Testis (tissue), 5 donors: ENCODE measurements at places on chromosomes 2 and 18.

DNA sequence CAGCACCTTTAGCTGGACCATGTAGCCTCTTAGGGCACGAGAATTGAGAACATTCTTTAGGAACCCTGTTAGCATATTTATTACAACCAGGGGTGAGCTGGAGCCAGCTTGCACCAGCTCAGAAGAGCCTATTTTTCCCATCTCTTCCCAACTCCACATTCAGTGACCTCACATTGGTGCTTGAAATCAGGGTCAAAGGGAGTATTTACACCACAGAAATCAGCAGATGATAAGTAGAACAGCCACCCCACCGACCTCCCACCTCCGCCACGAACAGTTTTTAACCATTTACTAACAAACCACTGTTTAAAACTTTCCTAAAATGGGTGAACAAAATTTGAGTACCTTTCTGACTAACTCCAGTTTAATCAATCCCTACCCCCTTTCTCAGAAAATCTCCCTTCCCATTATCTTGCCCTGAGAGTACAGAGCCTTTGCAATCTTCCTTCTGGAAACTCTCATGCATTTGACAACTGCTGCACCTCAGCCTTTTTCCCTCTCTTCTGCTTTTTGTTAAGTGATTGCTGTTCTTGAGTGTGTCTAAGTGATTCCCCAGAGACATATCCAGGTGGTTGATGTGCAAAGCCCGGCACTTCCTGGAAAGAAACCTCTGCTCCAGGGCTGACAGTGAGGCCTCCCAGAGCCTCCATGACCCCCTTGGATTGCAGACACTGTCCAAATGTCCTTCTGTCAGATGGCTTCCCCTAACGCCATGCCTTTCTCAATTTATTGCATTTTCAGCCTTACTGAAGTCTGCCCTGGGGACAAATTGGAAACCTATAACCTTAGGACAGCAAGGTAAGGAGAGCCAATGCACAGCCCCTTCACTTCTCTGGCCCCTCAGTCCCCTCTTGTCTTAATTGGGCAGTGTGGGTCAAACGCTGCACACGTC is 389.5 kb upstream of the TNP1 start:
- H3K4me1 ChIP-seq: peaks cover 28% of the 10 kb centered on the region
- H3K27ac ChIP-seq: peak overlapping the region; percentile 55
- H3K36me3 ChIP-seq: no peaks in the 10 kb centered on the region
- no peaks in the 10 kb centered on the region for H3K27me3 ChIP-seq
- no peak overlapping the region for H3K4me3 ChIP-seq

DNA sequence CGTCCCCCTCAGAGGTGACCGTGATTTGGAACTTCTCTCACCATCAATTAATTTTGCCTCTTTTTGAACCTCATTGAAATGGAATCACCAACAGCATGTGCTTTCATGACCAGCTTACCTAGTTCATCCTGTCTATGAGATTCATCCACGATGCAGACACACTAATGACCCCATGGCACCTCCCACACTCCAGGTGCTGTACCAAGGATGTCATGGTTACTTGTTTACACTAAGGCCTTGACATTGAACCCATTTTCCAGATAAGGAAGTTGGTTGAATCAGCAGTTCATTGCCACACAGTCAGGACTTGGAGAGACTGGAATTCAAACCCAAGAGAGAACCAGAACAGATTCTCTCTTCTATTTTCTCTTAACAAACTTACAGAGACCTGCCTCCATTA is 139.0 kb downstream of the ZFP36L2 start:
- H3K27me3 ChIP-seq: no peaks in the 10 kb centered on the region
- H3K4me3 ChIP-seq: no peak overlapping the region
- no peak for DNase-seq
- H3K27ac ChIP-seq: peak overlapping the region; percentile 93

- H3K4me1 ChIP-seq: peaks cover 6% of the 10 kb centered on the region
- no peaks in the 10 kb centered on the region for H3K27me3 ChIP-seq
Measured at GRCh38 chr18:2932247-2933181, 80.4 kb downstream of the LPIN2 start.

DNA sequence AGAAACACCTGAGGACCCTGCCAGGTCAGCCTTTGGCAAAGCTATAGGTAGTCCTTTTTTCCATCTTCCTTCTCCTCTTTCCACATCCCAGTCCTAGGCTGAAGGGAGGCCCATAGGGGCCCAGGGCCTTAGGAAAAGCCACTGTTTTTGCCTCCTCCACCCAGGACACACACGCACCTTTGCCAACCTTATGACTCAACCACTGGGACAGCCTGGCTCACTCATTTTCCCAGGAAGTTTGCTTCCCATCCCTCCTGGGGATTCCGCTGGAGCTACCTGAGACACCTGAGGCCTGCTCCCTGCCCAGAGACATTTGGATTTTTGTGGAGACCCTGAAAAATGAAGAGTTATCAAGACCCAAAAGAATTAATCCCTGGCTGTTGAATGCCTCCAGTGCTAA is 273.4 kb upstream of the SIX2 start:
- H3K4me3 ChIP-seq: no peak overlapping the region
- H3K36me3 ChIP-seq: no peaks in the 10 kb centered on the region
- H3K27ac ChIP-seq: no peak overlapping the region
- no peaks in the 10 kb centered on the region for H3K4me1 ChIP-seq
- DNase-seq: no peak

DNA sequence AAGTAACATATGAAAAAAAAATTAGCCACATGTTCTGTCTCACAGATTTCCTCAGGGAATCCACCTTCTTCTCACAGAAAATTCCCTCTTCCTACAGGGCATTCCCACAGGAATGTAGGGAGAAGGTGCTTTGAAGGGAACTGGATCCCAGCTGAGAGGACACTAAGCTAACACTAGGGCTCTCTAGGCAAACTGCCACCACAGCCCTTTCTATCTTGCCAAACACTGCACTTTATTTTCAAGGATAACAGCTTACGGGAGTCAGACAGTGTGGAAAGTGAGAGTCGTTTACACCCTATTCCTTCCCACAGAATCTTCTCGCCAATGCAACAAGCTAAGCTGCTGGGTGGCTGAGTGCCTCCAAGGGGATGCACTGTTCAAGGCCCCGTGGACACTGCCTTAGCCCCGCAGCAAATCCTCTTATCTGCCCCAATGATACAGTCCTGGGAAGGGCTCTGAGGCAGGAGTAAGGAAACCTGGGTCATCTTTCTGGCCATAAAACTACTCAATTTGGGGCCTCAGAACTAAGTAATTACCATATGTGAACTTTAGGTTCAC is 76.9 kb downstream of the CCDC93 start:
- H3K27me3 ChIP-seq: no peaks in the 10 kb centered on the region
- H3K36me3 ChIP-seq: no peaks in the 10 kb centered on the region
- no peak overlapping the region for H3K4me3 ChIP-seq
- DNase-seq: peak; percentile 58
- H3K4me1 ChIP-seq: peaks cover 8% of the 10 kb centered on the region
- H3K27ac ChIP-seq: no peak overlapping the region

DNA sequence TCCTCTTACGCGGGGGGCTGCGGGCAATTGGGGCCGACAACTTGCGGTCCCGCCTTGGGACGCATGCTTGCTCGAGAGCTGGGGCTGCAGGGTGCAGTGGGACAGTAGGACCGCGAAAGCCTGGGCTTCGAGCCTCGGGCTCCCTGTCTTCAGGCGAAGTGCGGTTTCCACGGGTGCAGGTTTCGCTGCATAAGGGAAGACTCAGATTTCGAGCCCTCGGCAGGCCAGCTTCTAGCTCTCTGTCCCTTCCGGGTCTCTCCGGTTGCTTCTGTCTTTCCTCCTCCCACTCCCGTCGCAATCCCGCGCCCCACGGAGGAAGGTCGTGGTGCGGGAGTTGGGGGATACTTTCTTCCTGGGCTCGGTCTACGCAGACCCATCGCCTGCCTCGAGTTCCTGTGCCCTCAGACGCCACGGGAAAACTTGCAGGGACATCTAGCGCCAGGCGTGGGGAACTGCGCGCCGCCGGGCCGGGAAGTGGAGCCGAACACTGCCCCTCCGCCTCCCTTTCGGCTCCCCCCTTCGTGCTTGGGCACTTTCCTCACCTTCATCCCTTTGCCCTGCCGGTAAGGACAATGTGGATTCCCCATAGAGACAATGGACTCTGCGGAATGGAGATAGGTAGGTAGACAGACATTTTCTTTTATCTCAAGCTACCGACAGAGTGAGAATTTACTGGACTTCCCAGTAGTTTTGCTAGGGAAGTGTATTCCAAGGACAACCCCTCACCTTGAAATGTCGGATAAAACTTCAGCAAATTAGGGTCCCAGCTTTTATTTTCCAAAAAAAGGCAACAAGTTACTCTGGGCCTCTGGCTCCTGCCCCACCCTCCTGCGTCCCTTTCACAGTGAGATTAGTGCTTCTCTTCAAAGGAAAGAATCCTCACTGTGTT is 4.2 kb upstream of the HOXD13 start:
- H3K4me3 ChIP-seq: no peak overlapping the region
- no peaks in the 10 kb centered on the region for H3K36me3 ChIP-seq
- peaks cover 11% of the 10 kb centered on the region for H3K4me1 ChIP-seq
- H3K27me3 ChIP-seq: no peaks in the 10 kb centered on the region
- peak; percentile 75 for DNase-seq

DNA sequence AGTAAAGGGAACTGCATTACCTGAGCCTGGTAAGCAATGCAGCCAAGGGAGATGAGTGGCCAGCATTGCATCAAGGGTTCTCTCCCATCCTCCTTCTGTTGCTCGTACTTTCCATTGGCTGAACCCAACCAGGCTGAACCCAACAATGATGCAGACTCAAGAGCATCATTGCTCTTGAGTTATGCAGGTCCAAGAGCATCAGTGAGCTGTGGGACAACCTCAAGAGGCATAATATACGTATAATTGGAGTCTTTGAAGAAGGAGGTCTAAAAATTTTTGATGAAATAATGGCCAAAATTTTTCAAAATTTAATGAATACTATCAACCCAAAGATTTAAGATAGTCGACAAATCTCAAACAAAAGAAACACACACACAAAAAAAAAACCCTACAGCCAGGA is 213.0 kb downstream of the RNF152 start:
- DNase-seq: no peak
- no peaks in the 10 kb centered on the region for H3K36me3 ChIP-seq
- no peak overlapping the region for H3K4me3 ChIP-seq
- no peaks in the 10 kb centered on the region for H3K4me1 ChIP-seq

GRCh38 chr2:85655961-85656417 is 12.0 kb downstream of the SFTPB start:
- no peaks in the 10 kb centered on the region for H3K36me3 ChIP-seq
- no peak overlapping the region for H3K27ac ChIP-seq
- DNase-seq: no peak

- no peak overlapping the region for H3K27ac ChIP-seq
- no peaks in the 10 kb centered on the region for H3K27me3 ChIP-seq
- peak; percentile 55 for DNase-seq
- no peaks in the 10 kb centered on the region for H3K4me1 ChIP-seq
- H3K36me3 ChIP-seq: no peaks in the 10 kb centered on the region
- H3K4me3 ChIP-seq: no peak overlapping the region
Measured at GRCh38 chr18:34787931-34788532, 77.9 kb downstream of the DTNA start.

DNA sequence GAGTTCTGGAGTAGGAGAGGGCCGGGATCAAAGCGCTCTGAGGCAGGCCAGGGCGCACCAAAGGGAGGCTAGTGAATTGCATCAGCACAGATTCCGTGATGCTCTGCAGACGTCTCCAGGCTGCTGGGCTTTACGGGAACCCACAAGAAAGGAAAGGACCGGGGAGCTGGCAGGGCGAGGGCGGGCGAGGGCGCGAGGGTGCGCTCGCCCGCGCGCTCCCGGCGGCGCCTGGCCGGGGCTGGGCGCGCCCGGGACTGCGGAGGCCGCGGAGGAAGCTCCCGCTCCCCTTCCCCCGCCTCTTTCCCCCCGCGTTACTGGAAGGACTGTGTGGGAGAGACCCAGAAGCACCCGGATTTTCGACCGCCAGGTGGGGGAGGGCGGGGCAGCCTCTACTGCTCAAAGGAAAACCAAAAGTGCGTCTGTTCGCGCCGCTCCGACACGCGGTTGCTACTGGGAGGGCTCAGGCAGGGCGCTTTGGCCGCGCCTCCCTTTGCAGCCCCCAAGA is 2.4 kb upstream of the FOSL2 start:
- no peaks in the 10 kb centered on the region for H3K27me3 ChIP-seq
- peak; percentile 88 for DNase-seq
- H3K36me3 ChIP-seq: no peaks in the 10 kb centered on the region
- peaks cover 19% of the 10 kb centered on the region for H3K4me1 ChIP-seq
- peak overlapping the region; percentile 77 for H3K4me3 ChIP-seq

DNA sequence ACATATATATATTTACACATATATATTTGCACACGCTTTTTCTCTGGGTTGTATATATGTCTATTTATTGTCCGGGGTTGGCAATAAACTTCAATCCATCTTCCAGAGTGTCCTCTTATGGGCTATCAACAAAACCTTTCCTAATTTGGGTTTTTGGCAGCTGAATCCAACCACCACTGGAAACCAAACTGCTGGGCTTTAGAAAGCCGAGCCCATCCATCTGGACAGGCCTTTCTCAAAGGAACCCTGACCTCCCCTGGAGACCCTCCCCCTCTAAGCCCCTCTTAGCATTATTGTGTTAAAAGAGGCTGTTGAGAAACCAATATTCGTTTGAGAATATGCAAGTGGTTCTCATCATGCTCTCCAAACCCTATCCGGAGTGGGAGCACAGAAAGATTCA is 153.6 kb downstream of the NRP2 start:
- H3K27me3 ChIP-seq: no peaks in the 10 kb centered on the region
- peaks cover 9% of the 10 kb centered on the region for H3K4me1 ChIP-seq
- no peak for DNase-seq
- no peaks in the 10 kb centered on the region for H3K36me3 ChIP-seq
- H3K27ac ChIP-seq: no peak overlapping the region
- H3K4me3 ChIP-seq: no peak overlapping the region

GRCh38 chr2:128357506-128358370 is 39.1 kb upstream of the HS6ST1 start:
- H3K27ac ChIP-seq: no peak overlapping the region
- H3K27me3 ChIP-seq: no peaks in the 10 kb centered on the region
- H3K36me3 ChIP-seq: no peaks in the 10 kb centered on the region
- peak; percentile 9 for DNase-seq
- no peak overlapping the region for H3K4me3 ChIP-seq
- peaks cover 10% of the 10 kb centered on the region for H3K4me1 ChIP-seq

- H3K27me3 ChIP-seq: no peaks in the 10 kb centered on the region
- H3K36me3 ChIP-seq: no peaks in the 10 kb centered on the region
- no peak overlapping the region for H3K4me3 ChIP-seq
- no peak for DNase-seq
- no peak overlapping the region for H3K27ac ChIP-seq
Measured at GRCh38 chr18:62850619-62851306, 135.4 kb downstream of the PHLPP1 start.

DNA sequence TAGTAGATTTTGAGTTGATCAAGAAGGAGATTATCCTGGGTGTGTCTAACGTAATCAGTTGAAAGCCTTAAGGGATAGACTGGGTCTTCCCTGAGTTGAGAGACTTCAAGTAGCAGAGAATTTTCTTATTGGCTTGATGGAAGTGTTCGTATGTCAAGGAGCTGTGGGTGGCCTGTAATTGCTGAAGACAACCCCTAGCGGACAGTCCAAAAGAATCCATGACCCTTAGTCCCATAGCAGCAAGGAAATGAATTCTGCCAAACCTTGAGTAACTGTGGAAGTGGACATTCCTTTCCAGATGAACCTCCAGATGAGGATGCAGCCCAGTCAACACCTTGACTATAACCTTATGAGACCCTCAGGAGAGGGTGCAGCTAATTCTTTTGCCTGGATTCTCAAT is 786.3 kb downstream of the SOCS6 start:
- no peak overlapping the region for H3K27ac ChIP-seq
- H3K4me3 ChIP-seq: no peak overlapping the region
- no peaks in the 10 kb centered on the region for H3K27me3 ChIP-seq
- no peak for DNase-seq
- no peaks in the 10 kb centered on the region for H3K4me1 ChIP-seq
